ENCODE measurements at places on chromosomes 11 and 22. TPM values are rescaled to one million over a fixed set of nuclear protein-coding genes. Genes with fewer than 3 reads are reported as not detected.

VWA5A gene
- total RNA-seq, result 44.4 TPM

ROBO4 gene
- 8.5 TPM for total RNA-seq

ISX gene
- total RNA-seq, result not detected

RIMBP3B gene
- total RNA-seq, result not detected

PUS3 gene
- 16.9 TPM for total RNA-seq

LRP4 gene
- total RNA-seq, result 8.4 TPM

CSNK2A3 gene
- total RNA-seq, result 1.1 TPM

MIAT gene
- 3.6 TPM for total RNA-seq

Data from thoracic aorta (tissue), 2 donors.